ENCODE measurements at places on chromosomes 3 and 15. TPM values are rescaled to one million over a fixed set of nuclear protein-coding genes. Genes with fewer than 3 reads are reported as not detected.

The SERP1 gene
- 93.9 TPM for total RNA-seq

The LRRC31 gene
- not detected for total RNA-seq

The GOLGA6L7 gene
- not detected for total RNA-seq

The RLBP1 gene
- total RNA-seq = 0.16 TPM

The AMT gene
- 0.85 TPM for total RNA-seq

The NCKIPSD gene
- 10.2 TPM for total RNA-seq

The GLDN gene
- not detected for total RNA-seq

The COL6A5 gene
- not detected for total RNA-seq

- DNase-seq = no peak
Measured at GRCh38 chr3:192022412-192022811, 561.4 kb downstream of the PYDC2 start.

DNA sequence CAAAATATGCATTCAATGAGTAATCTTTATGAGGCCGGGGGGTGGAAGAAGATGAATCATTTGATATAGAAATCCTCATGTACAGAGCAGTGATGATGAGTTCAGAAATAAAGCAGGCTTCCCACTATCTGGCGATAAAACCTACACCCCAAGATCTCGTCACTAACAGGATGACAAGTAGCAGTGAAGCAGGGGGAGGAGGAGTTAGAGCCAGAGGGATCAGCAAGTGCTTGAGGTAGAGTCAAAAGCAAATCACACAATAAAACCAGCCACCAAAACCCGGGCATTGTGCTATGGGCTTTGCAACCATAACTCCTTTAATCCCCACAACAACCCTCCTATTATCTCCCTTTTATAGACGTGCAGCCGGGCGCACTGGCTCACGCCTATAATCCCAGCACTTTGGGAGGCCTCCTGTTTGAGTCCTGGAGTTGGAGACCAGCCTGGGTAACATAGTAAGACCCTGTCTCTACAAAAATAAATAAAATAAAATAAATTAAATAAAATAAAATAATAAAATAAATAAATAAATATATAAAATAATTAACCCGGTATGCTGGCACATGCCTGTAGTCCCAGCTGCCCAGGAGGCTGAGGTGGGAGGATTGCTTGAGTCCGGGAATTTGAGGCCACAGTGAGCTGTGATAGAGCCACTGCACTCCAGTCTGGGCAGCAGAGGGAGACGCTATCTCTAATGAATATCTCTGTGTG lies 53.0 kb downstream of the STARD5 start:
- DNase-seq = no peak

DNA sequence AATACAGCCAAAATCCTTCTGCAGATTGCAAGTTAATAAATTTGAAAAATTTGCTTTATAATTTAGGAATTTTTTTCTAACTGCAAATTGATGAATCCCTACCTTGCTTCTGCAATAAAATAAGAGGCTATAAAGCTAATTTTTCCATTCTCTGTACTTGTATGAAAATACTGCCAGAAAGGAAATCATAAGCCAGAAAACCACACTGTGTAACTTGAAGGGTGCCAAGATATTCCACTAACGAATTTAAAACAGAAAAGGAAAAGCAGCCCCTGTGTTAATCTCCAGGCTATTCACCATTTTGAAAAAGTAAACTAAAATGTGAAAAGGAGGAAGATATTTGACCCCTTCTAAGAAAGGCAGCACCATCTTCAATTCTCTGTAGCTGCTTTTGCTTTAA lies 557.9 kb upstream of the ZNF385D start:
- DNase-seq = no peak

DNA sequence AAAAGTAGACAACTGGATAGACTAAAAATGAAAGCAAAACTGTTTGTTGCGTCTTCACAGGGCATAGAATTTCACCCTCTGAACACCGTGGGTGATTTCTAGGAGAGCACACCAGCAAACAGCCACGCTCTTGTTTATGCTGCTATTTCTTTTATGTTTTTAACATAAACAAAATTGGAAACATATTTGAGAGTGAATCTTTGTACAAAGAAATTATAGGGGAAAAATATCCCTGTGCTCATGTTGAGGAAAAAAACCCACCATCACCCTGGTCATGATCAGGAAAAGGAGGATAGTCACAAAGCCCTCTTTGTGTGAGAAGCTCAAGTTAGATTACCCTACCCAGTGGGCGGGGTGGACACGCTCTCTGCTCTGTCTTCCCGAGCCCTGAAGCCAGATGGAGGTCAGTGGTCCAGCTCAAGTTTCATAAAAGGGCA lies 313.3 kb downstream of the SATB1 start:
- no peak for DNase-seq

- DNase-seq = no peak
Measured at GRCh38 chr3:179991104-179991503, 45.6 kb downstream of the PEX5L start.

- peak; percentile 31 for DNase-seq
Measured at GRCh38 chr15:72229076-72229946, 1.7 kb downstream of the PKM start.

DNA sequence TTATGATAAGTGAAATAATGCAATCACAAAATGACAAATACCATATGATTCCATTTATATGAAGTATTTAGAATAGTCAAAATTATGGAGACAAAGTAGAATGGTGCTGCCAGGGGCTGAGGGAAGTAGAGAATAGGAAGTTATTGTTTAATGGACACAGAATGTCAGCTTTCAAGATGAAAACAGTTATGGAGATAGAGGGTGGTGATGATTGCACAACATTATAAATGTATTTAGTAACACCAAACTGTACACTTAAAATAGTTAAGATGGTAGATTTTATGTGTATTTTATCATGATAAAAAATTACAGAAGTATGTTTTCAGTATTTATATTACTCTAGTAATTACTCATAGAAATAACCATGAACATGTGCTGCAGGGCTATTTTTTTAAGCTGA lies 100.8 kb upstream of the AZI2 start:
- DNase-seq = no peak

DNA sequence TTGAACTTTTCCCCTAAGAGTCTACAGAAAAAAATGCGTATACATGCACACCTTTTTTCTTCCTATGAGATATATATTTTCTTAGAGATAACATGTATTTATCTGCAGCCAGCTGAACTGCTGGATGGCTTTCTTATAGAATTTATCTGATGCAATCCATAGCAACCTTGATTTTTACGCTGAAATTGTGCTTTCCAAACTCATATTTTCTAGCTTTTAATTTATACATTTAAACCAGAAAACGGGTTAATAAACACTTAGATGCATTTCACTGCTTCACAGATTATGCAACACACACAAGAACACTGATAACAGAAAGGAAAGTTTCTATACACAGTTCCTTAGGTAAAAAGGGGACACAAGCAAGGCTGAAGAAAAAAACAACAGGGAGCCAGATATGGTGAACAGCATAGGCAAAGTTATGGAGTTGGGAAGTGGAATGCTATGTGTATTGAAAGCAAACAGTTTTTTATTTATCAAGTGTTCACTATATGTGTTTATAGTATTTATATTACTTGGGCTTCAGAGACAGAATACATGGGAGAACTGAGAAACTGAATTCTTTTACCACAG lies 149.5 kb downstream of the SPATA16 start:
- no peak for DNase-seq

GRCh38 chr3:158845765-158846350 lies 44.0 kb downstream of the MFSD1 start:
- no peak for DNase-seq

DNA sequence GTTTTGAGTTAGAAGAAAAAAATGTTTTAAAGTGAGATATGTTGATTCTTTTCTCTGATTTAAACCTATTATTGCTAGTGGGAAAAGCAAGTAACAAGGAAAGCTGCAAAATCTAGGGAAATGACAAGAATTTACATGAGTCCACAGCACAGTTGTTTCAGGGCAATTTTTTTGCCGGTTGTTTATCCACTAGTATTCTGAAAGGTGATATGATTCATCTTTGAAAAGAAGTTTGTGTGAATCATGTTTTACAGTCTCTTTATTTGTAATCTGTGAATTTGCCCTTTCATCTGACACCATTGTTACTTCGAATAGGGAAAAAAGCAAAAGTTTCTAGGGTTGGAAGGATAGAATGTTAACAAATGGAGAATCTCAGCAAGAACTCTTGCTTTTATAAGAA lies 894.7 kb downstream of the OTOL1 start:
- peak; percentile 3 for DNase-seq

DNA sequence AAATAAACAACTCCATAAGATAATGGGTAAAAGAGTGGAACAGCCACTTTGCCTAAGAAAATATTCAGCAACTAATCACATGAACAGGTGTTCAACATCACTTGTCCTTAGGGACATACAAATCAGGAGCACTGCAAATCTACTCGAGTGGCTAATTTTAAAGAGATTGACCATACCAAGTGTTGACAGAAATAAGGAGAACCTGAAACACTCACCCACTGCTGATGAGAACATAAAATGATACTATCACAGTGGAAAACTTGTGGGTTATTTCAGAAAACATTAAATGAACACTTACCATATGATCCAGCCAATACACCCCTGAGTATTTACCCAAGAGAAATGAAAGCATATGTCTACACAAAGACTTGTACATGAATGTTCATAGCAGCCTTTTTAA lies 70.5 kb downstream of the GABRB3 start:
- DNase-seq = no peak

DNA sequence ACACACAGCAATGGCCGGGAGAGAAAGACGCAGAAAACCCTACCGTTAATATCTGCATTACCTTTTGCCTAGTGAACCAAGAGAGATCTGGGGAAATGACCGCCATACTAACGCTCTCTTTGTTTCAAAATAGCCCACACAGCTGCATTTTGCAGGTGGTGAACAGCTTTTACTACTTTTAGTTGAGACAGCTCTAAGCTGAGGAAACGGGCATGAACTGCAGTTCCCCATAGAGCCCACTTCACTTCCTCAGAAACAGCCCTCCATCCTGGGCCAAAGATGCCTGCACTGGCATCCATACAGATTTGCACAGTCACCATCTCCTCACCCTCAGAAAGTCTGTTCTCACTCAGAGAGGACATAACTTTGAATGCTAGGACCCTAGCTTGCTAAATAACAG lies 45.0 kb downstream of the ZNF860 start:
- no peak for DNase-seq

GRCh38 chr3:48689384-48689783 lies 3.7 kb upstream of the NCKIPSD start:
- no peak for DNase-seq

DNA sequence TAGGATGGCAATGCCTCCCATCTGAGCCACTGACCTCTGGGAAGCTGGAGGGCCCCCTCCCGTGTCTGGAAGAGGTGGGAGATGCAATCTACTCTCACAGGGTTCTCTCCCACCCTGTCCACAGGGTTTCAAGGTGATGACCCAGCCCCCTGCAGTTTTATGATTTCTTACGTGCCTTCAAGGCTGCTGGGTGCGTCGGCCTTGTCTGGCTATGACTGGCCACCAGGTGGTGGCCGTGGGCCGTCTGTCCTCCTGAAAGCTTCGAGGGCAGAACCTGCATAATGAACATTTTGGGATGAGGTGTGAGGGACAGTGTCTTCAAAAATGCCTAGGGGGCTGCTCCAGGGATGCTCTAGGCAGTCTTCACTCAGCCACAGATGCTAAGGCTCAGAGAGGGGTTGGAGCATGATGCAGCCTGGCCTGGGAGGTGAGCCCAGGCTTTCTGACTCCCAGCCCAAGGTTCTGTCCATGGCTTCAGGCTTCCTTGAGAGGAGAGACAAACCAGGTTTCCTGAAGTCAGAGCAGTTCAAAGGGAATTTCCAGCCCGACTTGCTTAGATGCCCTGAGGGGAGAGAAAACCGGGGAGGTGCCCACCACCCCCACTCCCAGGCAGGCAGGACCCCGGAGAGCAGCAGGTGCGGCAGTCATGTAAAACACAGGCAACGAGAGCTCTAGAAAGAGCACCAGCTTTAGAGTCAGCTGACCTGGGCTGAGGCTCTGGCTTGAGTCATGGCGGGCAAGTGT lies 18.7 kb downstream of the ISG20 start:
- DNase-seq = peak; percentile 31

DNA sequence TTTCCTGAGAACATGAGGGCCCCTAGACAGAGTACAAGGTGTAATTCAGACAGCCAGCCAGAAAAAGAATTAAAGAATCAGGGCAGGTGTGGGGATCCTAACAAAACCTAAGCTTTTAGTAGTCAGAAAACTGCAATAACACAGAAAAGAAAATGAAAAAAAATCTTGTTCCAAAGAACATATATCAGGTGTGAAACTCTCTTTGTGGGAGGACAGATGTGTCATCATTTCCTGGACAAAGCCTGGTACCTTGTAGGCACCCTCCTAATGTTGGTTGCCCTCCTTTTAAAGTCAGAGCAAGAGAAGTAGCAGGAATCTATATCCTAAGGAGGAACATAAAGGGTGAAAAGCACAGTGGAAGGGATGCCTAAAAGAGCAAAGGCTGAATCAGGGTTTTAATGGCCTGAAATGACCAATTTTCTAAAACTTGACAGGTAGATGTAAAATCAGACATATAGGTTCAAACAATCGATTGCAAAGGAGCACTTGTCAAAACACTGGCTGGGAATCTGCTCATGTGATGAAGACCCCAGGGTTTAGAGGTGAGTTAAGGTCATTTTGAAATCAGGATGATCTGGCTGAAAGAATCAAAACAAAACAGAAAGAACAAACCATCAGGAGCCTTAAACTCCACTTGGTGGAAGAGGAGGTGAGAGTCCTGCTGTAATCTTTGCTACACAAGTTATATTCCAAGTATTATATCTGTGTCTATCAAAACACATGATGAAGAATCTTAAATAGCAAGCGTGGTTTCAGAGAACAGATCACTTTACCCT lies 54.9 kb downstream of the TGFBR2 start:
- no peak for DNase-seq

Data from SJSA1 (cell line).